NCI-H1092 treated with DMSO at 0.1 percent for 48 hours (cell line): ENCODE measurements at places on chromosomes 3 and 15.
A peak's percentile ranks its signal among the peaks of the same experiment; 100 is the strongest.

DNA sequence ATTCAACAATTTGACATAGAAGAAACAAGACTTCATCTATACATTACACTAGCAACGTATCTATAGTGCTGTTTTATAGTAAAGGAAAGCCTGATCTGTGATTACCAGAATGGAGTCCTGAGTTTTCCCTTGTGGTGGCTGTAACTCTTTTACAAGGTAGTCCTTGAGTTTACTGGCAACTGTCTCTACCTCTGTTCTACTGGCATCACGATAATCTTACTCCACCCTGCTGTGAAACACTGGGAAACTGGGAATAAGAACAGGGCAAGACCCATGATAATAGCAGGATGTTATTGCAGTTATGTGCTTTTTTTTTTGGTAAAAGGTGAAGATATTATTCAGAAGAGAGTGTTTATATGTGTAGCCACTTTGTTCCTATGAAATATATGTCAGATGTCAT is 12.4 kb upstream of the HHLA2 start:
- no peak for DNase-seq

GRCh38 chr3:105688821-105689220 is 180.0 kb downstream of the CBLB start:
- DNase-seq, result peak; percentile 10

- peak; percentile 4 for DNase-seq
These were observed 3.5 kb upstream of the CPNE4 start for GRCh38 chr3:132038198-132038825.

- no peak for DNase-seq
These were observed 47.3 kb upstream of the BCHE start for GRCh38 chr3:165884518-165884917.
